ENCODE measurements at places on chromosomes 12 and 14.

- no peak for DNase-seq
Observed at GRCh38 chr14:21558703-21559170, 21.1 kb downstream of the OR10G3 start.

DNA sequence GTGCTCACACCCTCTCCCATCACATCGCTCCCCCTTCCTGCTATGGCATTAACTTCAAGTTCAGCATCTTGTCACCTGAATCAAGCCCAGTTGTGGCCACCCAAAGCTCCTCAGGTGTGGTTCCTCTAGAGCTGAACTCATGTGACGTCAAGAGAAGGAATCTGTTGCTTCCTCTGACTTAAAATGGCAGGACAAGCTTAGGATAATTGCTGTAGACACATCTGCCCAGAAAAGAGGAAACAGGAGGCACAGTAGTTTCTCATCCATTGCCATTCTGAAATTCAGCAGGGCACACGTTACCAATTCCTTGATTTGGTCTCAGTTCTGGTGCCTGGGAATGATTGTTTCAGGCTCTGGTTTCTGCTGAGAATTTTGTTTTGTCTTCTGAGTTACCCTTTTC, 52.1 kb downstream of the RCOR1 start:
- DNase-seq, result no peak

DNA sequence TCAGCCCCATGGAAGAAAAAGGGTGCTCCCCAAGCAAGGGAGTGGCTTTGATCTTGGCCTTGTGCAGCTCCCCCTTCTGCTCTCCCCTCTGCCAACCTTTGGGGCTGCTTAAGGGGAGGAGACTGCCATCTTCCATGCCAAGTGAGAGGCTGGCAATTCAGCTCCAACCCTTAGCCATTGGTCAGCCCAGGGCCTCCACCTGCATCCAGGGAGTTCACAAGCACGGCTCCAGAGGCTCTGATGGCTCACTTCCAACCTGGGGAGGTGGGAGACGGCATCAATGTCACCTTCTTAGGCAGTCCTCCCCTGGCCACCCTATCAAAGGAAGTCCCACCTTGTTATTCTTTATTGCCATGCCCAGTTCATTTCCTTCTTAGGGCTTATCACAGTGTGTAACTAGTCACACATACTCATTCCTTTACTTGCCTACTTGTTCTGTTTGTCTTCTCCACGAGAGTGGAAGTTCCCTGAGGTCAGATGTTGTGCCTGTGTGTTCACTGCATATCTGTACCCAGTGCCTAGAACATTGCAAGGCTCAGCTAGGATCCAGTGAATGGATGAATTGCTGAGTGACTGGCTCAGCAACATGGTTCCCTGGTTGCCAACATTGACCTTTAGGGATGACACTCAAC, 5.0 kb downstream of the HDAC7 start:
- no peak for DNase-seq

- DNase-seq, result no peak
Observed at GRCh38 chr12:15633201-15633600, 156.0 kb downstream of the EPS8 start.

GRCh38 chr14:103910262-103910935, 17.9 kb upstream of the TDRD9 start:
- DNase-seq, result peak; percentile 61

DNA sequence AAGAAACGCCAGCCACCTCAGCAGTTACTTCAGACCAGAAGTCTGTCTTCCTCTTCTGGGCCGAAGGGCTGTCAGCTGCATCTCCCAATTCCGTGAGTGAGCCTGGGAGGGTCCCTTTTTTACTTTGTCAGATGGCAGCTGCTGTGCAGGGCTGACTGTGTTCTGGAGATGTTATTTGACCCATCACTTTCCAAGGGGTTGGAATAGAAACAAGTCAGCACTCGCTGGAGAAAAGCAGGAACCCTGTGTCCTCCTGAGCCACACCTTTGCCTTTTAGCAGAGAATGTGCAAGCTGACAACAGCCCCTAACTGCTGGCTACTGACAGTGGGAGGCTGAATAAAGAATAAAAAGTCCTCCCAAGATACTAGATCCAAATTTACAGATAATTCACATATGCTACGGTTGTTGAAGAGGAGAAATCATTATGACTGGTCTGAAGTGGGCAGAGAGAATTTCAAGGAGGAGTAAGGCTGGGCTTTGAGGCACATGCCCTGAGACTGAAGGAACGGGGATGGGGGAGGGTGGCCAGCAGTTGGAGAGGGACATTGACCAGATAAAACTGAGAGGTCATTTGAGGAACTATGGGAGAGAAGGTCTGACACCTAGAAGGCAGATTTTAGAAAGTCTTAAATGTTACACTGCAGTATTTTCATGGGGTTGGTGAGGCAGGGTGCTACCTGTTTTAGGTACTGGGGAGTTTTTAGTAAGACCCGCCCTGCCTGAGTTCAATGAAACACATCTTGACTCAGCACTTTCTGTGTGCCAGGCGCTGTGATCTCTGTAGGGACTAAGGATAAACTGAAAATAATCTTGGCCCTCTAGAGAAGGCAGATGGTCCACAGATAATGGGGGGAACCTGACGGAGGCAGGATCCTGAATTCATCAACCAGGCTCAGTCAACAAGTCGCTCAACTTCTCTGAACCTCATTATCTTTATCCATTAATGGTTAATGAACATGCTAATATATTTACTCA, 27.4 kb downstream of the FAM234B start:
- DNase-seq, result no peak

- DNase-seq, result no peak
Observed at GRCh38 chr14:24613747-24614146, 4.3 kb upstream of the GZMH start.

- DNase-seq, result no peak
Observed at GRCh38 chr14:49545716-49546115, 40.5 kb downstream of the RPS29 start.

- DNase-seq, result no peak
Observed at GRCh38 chr12:13253966-13254760, 57.6 kb downstream of the EMP1 start.

GRCh38 chr14:52988139-52988538, 37.3 kb upstream of the FERMT2 start:
- no peak for DNase-seq

DNA sequence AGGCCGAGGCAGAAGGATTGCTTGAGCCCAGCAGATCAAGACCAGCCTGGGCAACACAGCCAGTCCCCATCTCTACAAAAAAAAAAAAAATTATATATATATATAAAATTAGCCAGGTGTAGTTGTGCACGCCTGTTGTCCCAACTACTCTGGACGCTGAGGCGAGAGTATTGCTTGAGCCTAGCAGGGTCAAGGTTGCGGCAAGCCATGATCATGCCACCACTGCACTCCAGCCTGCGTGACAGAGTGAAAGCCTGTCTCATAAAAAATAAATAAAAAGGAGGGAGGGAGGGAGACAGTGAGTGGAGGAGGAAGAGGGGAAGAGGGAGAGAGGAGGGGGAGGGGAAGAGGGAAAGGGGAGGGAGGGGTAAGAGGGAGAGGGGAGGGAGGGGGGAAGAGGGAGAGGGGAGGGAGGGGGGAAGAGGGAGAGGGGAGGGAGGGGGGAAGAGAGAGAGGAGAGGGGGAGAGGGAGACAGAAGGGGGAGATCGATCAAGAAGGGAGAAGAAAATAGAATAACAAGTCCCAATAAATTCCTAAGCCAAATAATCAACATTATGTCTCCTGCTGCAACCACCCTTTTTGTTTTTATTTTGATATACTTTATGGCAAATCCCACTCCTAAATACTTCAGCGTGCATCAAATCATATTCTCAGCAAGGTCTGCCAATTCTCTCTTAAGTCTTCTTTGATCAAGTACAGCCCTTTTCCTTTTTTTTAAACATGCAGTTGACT, 163.9 kb downstream of the MED13L start:
- no peak for DNase-seq

- DNase-seq, result peak; percentile 7
Observed at GRCh38 chr12:27396216-27396815, 50.2 kb upstream of the SMCO2 start.

GRCh38 chr14:68986926-68987652, 8.0 kb upstream of the ACTN1 start:
- DNase-seq, result no peak

GRCh38 chr14:26286081-26286912, 311.5 kb downstream of the NOVA1 start:
- DNase-seq, result no peak

- no peak for DNase-seq
Observed at GRCh38 chr12:47768323-47768811, 4.7 kb upstream of the SLC48A1 start.

GRCh38 chr14:22448035-22448904, 140.8 kb downstream of the DAD1 start:
- no peak for DNase-seq

DNA sequence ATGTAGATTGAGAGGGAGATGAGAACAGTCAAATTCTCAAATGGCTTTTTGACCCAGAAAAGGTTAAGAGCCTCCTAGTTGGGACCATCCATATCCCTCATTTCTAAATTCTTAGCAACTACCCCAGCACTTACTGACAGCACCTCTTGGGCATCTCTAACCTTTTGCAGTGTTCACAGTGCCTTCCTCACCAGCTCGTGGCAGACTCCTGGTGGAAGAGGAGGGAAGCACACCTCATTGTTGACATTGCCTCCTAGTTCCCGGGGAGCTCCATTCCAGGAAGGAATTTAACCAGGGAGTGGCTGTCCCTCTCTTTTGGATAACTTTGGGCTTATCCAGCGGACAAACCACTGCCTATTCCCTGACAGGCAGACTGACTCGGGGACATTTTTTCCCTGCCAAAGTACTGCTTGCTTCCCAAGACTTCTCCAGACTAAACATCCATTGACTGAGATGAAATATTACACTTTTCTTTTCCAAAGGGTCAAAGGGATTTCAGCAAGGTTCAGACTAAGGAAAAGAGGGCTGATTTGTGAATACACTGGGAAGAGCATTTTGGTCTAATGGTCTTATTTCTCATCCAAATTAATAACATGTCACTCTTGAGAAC, 9.0 kb upstream of the OR6J1 start:
- DNase-seq, result peak; percentile 74

GRCh38 chr12:59708484-59708883, 112.7 kb downstream of the SLC16A7 start:
- DNase-seq, result no peak

DNA sequence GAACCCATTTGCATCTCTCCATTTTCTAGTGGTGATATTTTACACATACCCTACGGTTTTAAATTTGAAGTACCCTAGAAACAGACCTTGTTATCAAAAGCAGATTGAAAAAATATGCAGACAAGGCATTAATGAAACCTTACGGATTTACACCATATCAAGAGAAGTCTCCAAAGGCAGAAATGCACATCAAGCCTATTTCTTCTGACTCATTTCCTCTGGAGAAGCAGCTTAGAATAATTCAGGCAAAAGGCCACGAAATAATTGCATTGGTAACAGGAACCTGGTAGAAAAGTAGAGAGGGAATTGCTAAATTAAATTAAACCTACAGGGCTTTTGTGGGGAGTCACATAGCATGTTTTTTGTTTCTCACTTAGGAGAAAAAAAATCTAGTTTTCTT, 34.7 kb downstream of the KICS2 start:
- DNase-seq, result peak; percentile 62

DNA sequence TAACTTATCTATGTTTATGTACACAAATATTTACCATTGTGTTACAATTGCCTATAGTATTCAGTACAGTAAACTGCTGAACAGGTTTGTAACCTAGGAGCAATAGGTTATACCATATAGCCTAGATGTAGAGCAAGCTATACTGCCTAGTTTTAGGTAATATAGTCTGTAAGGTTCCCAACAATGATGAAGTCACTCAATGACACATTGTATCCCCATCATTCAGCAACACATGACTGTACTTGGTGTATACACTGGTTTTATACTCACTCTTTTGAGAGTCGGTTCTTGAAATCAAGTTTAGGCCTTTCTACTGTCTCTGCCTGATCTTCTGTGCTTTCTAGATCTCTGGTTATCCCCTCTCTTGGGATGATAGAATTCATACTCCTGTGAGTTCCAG, 5.5 kb downstream of the RNASE1 start:
- DNase-seq, result peak; percentile 70

DNA sequence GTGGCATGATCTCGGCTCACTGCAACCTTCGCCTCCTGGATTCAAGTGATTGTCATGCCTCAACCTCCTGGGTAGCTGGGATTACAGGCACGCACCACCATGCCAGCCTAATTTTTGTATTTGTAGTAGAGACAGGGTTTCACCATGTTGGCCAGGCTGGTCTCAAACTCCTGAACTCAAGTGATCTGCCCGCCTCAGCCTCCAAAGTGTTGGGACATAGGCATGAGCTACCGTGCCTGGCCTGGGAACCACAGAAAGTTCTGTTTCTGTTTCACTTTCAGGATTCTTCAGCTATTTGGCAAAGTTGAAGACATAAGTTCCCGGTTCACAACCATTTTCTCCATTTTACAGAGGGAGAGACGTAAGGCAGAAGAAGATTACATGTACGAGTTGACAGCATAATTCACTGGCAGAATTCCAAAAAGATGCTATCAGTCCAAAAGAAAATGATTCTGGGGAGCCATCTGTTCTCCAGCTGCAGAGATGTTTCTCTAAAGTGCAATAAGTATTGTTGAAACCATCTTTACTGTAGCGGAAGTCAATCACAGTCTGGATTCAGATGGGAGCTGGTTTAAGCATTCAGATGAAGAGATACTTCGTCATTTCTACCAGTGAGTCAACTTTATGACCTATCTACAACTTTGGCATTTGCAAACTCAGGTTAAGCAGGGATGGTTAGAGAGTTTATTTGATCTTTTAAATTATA, 8.1 kb upstream of the RNF34 start:
- peak; percentile 94 for DNase-seq

GRCh38 chr12:26833743-26834490, 923 bp upstream of the ITPR2 start:
- DNase-seq, result peak; percentile 29

GRCh38 chr12:95173392-95174251, 43.6 kb downstream of the FGD6 start:
- DNase-seq, result no peak

GRCh38 chr12:58313091-58313855, 371.9 kb downstream of the ATP23 start:
- DNase-seq, result no peak

- no peak for DNase-seq
Observed at GRCh38 chr14:58821421-58821820, 183.7 kb downstream of the DACT1 start.

DNA sequence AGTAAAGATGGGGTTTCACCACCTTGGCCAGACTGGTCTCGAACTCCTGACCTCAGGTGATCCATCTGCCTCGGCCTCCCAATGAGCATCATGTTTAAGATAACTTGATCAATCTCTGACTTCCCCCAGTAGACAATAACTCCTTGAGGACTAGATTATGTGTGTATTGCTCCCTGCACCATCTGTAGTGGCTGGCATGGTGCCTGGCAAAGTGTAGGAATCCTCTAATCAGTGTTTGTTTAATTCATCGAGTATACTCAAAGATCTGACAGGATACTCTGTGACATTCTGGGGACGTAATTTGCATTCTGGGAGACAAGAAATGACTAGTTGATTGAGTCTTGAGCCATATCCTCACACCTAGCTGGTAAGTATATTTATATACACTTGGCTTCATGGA, 873.5 kb upstream of the TMEM132C start:
- DNase-seq, result no peak

GRCh38 chr14:101958418-101959180, 5.8 kb upstream of the DYNC1H1 start:
- DNase-seq, result no peak

- no peak for DNase-seq
Observed at GRCh38 chr14:101481557-101481956, 79.7 kb upstream of the DIO3 start.

GRCh38 chr14:66401449-66402095, 84.6 kb upstream of the CCDC196 start:
- DNase-seq, result no peak

Data from suppressor macrophage treated with lipopolysaccharide for 4 hours (primary cell).